Renal pelvis (tissue), 12 donors: ENCODE measurements at places on chromosomes 6 and 20. TPM values are rescaled to one million over a fixed set of nuclear protein-coding genes. Genes with fewer than 3 reads are reported as not detected.
A peak's percentile ranks its signal among the peaks of the same experiment; 100 is the strongest.

DNA sequence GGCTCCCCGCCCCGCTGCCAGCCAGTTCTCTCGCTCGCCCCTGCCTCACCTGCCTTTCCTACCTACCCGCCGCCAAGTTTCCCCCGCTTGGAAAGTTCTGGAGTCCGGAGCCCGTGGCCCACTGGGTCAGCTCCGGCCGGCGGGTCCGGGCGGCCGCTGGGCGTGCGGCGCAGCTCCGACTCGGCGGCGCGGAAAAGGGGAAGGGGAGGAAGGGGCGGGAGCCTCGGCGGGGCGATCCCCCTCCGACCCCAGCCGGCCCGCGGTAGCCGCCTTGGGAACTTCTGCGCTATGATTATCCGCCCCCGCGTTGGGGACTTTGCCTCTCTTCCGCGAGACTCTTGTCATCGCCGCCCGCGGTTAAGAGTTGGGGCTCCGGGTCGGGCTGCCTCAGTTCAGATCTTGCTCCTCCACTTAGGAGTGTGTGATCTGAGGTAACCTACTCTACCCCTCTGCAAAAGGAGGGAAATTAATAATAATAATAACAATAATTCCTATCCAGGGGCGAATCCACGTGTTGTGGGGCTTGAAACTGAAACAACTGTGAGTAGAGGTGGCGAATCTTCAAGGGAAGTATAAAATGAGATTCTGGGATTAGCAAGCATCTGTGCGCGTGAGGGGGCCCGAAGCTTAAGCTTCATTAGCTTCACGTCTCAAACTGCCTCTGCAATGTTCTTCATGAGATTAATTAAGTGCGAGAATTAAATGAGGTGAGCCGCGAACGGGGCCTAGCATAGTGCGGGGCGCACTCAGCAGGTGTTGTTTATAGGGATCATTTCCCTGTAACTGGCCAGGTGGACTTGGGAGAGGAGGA lies 30.8 kb downstream of the SF3B5 start:
- DNase-seq = peak; percentile 17

DNA sequence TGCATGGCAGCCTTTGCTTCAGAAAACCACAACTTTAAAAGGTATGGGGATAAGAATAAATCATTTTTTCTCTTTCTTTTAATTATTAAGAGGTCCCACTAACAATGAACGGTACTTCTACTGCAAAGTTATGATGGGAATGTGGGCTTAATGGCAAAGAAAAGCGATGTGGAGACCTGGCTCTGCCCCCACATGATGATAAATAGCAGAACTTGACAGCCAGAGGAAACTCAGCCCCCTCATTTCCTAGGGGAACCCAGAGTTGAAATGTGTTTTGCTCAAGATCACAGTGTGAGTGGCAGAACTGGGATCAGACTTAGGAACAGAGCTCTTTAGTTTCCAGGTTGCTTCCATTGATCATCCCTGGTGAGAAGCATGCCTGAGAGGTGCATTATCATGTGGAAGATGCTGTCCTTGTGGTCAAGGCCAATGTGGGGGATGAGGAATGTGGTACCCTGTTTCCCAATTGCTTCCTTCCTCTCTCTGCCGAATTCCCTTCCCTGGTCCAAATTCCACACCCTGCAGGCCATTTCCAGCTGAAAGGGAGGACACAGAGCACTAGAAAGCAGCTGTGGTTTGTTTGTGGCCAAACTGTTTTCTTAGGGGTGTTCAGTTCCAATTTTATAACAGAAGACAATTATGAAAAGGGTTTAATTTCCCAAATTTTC lies 66.0 kb downstream of the BACH2 start:
- DNase-seq = peak; percentile 63

- no peak for DNase-seq
Observed at GRCh38 chr6:143322386-143322785, 128.1 kb downstream of the ADAT2 start.

- no peak for DNase-seq
Observed at GRCh38 chr6:44238687-44239350, 8.1 kb upstream of the HSP90AB1 start.

GRCh38 chr6:4364172-4364571 lies 228.8 kb upstream of the ECI2 start:
- DNase-seq = no peak

DNA sequence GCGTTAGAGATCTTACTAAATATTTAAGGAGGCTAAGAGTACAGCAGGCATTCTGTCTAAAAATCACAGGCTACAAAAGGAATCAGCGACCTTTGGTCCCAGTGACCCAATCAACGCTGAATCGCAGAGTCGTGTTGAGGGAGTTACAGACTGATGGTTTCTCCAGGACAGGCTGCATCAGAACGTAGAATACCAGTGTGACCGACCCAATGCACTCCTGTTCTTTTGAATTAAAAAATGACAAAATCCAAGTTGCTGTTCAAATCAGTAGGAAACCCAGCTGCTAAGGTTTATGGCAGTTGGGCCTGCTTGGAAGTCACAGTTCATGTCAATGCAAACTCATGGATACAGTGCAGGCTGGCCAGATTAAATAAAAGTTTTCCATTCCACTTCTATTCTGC lies 155.8 kb upstream of the AFDN start:
- DNase-seq = no peak

DNA sequence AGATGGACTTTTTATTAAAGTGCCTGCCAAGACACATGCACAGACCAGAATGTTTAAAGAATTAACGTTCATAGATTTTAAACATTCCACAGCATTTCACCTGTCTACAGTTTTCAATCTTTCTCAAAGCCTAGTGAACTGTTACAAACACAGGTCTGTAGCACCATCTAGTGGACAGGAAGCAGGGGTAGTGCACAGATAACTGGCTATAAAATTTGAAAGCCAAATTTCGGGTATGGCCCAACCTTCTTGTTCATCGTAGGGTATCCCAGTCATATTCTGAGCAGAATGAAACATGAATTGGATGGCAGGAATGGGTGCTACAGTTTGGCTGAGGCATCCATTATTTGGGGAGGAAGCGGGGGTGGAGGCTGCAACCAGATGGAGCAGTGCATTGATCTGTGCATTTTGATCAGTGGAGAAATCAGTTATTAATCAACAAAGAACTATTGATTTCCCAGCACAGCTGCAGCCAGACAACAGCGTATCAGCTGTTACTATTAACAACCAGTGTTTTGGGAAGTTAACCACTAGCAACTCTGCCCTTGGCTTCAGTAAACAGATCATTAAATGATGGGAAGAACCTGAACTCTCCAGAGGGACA lies 56.1 kb upstream of the B3GAT2 start:
- DNase-seq = peak; percentile 69

GRCh38 chr6:146444189-146444588 lies 99.4 kb upstream of the RAB32 start:
- DNase-seq = peak; percentile 12

- peak; percentile 96 for DNase-seq
Observed at GRCh38 chr20:10673842-10674683, at the start of gene JAG1. JAG1 (minus strand) TSS chr20:10673999; CDS start chr20:10673530, 469 bp downstream.

- DNase-seq = no peak
Observed at GRCh38 chr20:48483334-48484066, 344.3 kb downstream of the PREX1 start.

GRCh38 chr20:46939031-46939965 lies 44.7 kb downstream of the EYA2 start:
- no peak for DNase-seq

GRCh38 chr6:157169656-157170055 lies 153.7 kb downstream of the TMEM242 start:
- DNase-seq = no peak

GRCh38 chr20:14860410-14860814 lies 523.0 kb upstream of the FLRT3 start:
- peak; percentile 40 for DNase-seq

GRCh38 chr6:142946924-142947713 lies 2.1 kb upstream of the HIVEP2 start:
- peak; percentile 85 for DNase-seq

GRCh38 chr20:21921251-21921650 lies 215.8 kb downstream of the PAX1 start:
- DNase-seq = peak; percentile 44

PGC gene
- not detected for polyA plus RNA-seq

TRIM15 gene
- polyA plus RNA-seq = not detected

EEF1A2 gene
- 2.4 TPM for polyA plus RNA-seq
